Esophagus squamous epithelium (tissue), 5 donors: ENCODE measurements at places on chromosomes 7 and 10.

DNA sequence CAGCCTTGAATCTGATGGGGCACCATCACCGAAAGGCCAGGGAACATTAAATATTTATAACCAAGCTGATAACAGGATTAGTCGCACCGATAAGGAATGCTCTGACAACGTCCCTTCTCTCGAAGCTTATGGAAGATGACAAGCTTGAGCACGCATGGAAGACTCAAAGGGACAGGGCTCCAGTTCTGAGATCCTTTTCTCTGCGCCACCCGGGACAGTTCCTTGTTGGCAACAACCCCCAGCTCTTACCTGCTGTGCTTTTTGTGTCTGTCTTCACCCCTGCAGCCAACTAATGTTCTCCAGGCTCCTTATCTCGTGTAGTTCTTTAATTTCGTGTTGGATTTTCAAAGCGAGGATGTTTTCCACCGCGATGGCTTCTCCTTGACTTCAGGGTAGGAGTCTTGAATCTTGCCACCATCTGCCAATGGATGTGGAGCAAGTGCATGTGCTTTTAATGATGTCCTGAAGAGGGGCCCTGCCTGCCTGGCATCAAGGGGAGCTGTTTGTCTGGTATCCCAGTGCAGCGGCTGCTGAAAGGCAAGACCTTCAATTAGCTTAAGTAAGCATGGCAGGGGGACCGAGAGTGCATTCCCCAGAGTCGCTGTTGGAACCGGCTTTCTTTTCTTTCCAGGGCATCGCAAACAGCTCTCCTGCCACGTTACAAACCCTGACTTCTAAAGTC lies 354 bp upstream of the FERD3L start:
- no peak for DNase-seq
- no peak overlapping the region for H3K4me3 ChIP-seq
- H3K4me1 ChIP-seq, result peaks cover 17% of the 10 kb centered on the region
- no peak overlapping the region for H3K27ac ChIP-seq
- peaks cover 66% of the 10 kb centered on the region for H3K27me3 ChIP-seq

GRCh38 chr10:99769706-99770105 lies 12.7 kb upstream of the ABCC2 start:
- H3K27ac ChIP-seq, result no peak overlapping the region
- H3K4me1 ChIP-seq, result no peaks in the 10 kb centered on the region
- no peak for DNase-seq

DNA sequence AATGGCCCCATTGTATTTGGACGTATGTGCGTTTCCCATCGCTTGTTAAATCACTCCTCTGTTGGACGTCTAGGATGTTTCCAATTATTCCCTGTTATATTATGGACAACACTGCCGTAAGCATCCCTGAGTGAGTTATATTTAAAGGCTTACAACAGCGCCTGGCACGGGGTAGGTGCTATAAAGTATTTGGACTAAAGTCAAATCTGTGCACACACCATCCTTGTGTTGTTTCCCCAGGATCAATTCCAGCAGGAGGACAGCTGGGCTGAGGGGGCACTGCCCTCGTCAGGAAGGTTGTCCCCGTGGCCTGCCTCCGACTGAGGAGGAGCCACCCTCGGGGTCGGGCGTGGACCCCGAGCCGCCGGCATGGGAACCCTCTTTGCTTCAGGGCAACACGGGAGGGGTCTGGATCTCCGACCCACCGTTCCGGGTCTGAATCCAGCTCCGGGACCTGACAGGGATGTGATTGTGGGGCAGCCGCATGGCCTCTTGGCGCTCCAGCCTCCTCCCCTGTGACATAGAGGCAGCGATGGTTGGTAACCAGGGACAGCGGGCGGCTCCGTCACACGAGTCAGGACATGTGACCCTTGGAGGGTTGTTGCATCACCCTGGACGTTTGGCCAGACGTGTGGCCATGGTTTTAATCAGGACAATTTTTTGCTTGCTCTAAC lies 1.5 kb upstream of the JAKMIP3 start:
- no peaks in the 10 kb centered on the region for H3K36me3 ChIP-seq
- H3K27ac ChIP-seq, result no peak overlapping the region
- peaks cover 23% of the 10 kb centered on the region for H3K4me1 ChIP-seq
- H3K4me3 ChIP-seq, result no peak overlapping the region
- H3K27me3 ChIP-seq, result peaks cover 10% of the 10 kb centered on the region

- H3K27me3 ChIP-seq, result no peaks in the 10 kb centered on the region
- H3K27ac ChIP-seq, result no peak overlapping the region
- H3K4me1 ChIP-seq, result no peaks in the 10 kb centered on the region
- DNase-seq, result no peak
Measured at GRCh38 chr10:106957823-106958588, 206.5 kb downstream of the SORCS1 start.

DNA sequence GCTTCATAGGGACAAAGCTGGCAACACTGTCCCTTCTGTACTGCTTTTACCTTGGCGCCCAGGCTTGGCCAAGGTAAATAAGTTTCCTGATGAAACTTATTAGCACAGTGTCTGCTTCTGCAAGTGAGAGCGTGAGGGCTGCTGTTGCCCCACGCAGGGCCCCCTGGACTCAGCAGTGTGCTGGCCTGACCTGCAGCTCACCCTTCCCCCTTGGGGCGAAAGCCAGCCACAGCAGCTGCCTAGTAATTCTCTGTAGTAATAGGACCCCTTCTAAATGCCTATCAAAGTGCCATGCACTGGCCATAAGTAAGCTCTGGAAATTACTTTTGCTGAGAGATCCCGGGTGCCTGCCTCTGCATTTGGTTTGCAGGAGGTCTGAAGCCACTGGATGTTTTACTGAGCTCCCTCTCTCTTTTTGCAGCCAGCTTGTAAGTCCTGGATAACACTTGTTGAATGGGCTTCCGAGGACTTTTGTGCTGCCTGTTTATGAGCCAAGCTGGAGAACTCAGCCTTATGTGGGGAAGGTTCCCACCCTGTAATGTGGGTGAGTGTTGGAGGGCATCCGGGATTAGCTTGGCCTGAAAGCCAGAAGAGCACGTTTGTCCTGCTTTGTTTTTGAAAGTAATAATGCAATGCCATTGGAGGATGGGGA lies 293.9 kb downstream of the C7orf25 start:
- H3K4me1 ChIP-seq, result peaks cover 27% of the 10 kb centered on the region
- no peak overlapping the region for H3K4me3 ChIP-seq
- no peaks in the 10 kb centered on the region for H3K36me3 ChIP-seq
- no peak for DNase-seq
- H3K27me3 ChIP-seq, result no peaks in the 10 kb centered on the region
- no peak overlapping the region for H3K27ac ChIP-seq

DNA sequence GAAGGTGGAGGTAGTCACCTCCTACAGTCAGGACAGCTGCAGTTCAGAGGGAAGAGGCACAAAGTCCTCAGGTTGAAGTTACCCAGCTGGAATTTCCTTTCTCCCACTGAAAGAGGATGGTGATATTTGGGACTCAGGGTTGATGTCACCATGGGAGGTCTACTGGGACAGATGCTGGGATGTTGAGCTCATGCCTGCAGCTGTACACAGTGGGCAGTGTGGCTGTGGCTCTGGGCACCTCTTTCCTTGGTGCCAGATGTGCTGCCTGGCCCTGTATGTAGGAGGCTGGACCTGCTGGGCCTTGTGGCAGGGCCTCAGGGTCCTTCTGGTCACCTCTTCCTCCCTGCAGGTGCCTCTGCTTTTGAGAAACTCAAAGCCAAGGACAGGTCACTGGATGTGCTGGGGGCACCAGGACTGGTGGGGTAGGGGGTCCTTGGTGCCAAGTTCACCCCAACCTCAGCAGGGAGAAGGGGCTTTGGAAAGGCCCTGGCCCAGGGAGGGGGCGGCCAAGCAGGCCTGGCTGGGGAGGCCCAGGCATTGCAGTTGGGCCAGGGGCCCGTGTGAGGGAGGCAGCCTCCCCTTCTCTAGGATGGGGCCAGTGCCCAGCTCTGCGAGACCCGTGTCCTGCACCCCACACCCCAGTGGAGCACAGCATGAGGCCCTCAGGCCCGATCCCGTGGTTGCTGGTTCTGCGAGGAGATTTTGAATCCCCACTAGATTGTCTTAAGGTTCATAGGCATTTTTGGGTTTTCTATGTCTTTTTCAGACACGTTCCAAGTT lies 103.1 kb downstream of the BMS1 start:
- no peak for DNase-seq
- H3K27ac ChIP-seq, result no peak overlapping the region
- no peak overlapping the region for H3K4me3 ChIP-seq
- H3K4me1 ChIP-seq, result no peaks in the 10 kb centered on the region
- no peaks in the 10 kb centered on the region for H3K36me3 ChIP-seq

- no peak overlapping the region for H3K4me3 ChIP-seq
- no peak for DNase-seq
- no peaks in the 10 kb centered on the region for H3K27me3 ChIP-seq
- peaks cover 11% of the 10 kb centered on the region for H3K4me1 ChIP-seq
Measured at GRCh38 chr10:1107679-1108078, 51.5 kb downstream of the WDR37 start.

- no peak overlapping the region for H3K27ac ChIP-seq
- no peaks in the 10 kb centered on the region for H3K36me3 ChIP-seq
- no peaks in the 10 kb centered on the region for H3K27me3 ChIP-seq
- DNase-seq, result no peak
Measured at GRCh38 chr10:19488592-19489280, 327.5 kb upstream of the PLXDC2 start.

GRCh38 chr10:4214908-4215307 lies 429.9 kb upstream of the KLF6 start:
- no peaks in the 10 kb centered on the region for H3K27me3 ChIP-seq
- no peaks in the 10 kb centered on the region for H3K4me1 ChIP-seq
- no peaks in the 10 kb centered on the region for H3K36me3 ChIP-seq
- no peak overlapping the region for H3K4me3 ChIP-seq

DNA sequence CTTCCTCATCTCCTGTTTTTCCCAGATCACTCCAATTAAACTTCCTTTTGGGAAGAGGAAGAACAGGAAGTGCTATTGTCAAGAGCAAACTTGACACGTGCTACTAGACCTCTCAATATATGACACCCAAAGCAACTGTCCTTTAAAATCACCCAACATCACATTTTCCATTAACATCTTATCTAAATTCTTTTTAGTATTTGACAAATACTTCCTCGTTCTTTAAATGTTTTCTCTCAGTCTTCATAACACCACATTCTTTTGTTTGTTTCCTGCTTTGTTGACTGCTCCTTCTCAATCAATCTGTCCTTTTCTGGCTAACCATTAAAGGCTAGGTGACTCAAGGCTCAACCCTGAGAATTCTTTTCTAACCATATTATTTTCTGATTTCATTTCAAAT lies 7.1 kb upstream of the TFPI2 start:
- H3K27ac ChIP-seq, result no peak overlapping the region
- peaks cover 5% of the 10 kb centered on the region for H3K4me1 ChIP-seq
- DNase-seq, result no peak
- H3K4me3 ChIP-seq, result no peak overlapping the region
- H3K27me3 ChIP-seq, result no peaks in the 10 kb centered on the region
- H3K36me3 ChIP-seq, result no peaks in the 10 kb centered on the region

GRCh38 chr10:99858849-99859248 lies 76.4 kb downstream of the ABCC2 start:
- H3K27ac ChIP-seq, result no peak overlapping the region
- H3K4me3 ChIP-seq, result no peak overlapping the region
- H3K27me3 ChIP-seq, result no peaks in the 10 kb centered on the region
- DNase-seq, result no peak
- no peaks in the 10 kb centered on the region for H3K36me3 ChIP-seq

DNA sequence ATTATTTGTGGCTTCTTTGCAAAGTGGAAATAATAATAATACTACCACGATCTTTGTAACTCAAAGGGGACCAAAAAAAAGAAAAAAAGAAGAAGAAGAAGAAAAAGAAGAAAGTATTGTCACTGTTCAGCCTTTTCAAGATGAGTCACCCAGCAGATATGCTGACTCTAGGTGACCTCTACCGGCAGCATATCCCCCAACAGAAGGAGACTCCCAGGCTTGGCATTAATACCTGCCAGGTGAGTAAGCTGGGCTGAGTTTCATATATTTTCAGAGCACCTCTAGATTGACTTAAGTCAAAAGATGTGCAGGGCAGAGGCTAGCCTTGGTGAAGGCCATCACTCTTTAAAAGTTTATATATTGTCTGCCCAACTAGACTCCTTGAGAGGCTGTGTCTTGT lies 30.4 kb upstream of the GPR26 start:
- H3K27ac ChIP-seq, result no peak overlapping the region
- H3K27me3 ChIP-seq, result no peaks in the 10 kb centered on the region

GRCh38 chr10:75959912-75960311 lies 528.5 kb downstream of the LRMDA start:
- no peak for DNase-seq
- no peaks in the 10 kb centered on the region for H3K27me3 ChIP-seq
- H3K36me3 ChIP-seq, result no peaks in the 10 kb centered on the region
- no peaks in the 10 kb centered on the region for H3K4me1 ChIP-seq
- no peak overlapping the region for H3K27ac ChIP-seq

- H3K27ac ChIP-seq, result no peak overlapping the region
- H3K27me3 ChIP-seq, result peaks cover 6% of the 10 kb centered on the region
- no peak overlapping the region for H3K4me3 ChIP-seq
- no peaks in the 10 kb centered on the region for H3K4me1 ChIP-seq
- H3K36me3 ChIP-seq, result no peaks in the 10 kb centered on the region
Measured at GRCh38 chr10:116637830-116638229, 17.1 kb downstream of the PNLIPRP2 start.

DNA sequence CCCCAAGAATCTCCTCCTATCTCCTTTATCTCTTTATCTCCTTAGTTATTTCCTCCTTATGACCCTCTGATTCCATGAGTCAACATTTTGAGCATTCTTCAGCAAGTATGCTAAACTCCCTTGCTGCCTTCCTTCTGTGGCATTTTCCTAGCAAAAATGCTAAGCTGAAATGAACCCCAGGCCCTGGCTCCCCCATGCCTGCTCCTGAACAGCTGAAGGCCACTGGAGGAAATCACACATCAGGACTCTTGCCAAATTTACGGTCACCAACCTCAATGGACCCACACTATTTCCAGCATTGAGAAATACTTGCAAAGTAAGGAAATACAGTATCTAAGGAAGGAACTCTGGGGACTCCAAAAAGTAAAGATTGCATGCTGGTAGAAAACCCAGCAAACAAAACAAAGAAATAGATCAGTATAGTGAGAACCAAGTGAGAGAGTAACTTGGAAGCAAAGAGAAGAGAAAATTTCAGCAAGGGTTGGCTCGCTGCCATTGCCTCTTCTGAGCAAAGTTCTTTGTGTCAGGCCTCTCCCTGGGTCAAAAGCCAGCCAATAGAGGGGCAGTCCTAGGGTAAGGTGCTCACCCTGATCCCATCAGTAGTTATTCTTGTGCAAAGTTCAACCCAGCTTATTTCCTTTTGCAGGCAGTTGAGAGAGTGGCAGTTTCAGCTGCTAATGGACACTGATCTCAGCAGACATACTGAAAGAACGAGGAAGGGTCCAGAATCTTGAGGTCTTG lies 5.1 kb upstream of the PLEKHS1 start:
- no peaks in the 10 kb centered on the region for H3K27me3 ChIP-seq
- no peak for DNase-seq
- H3K4me1 ChIP-seq, result no peaks in the 10 kb centered on the region
- H3K36me3 ChIP-seq, result no peaks in the 10 kb centered on the region
- H3K4me3 ChIP-seq, result no peak overlapping the region

GRCh38 chr7:158450476-158451124 lies 137.0 kb downstream of the PTPRN2 start:
- H3K36me3 ChIP-seq, result no peaks in the 10 kb centered on the region
- no peak for DNase-seq
- H3K27ac ChIP-seq, result no peak overlapping the region

GRCh38 chr7:155269766-155270585 lies 27.7 kb upstream of the INSIG1 start:
- no peaks in the 10 kb centered on the region for H3K27me3 ChIP-seq
- DNase-seq, result no peak
- no peaks in the 10 kb centered on the region for H3K4me1 ChIP-seq
- H3K36me3 ChIP-seq, result no peaks in the 10 kb centered on the region
- H3K4me3 ChIP-seq, result no peak overlapping the region

GRCh38 chr7:130334274-130334673 lies 10.3 kb upstream of the CPA5 start:
- DNase-seq, result no peak
- no peaks in the 10 kb centered on the region for H3K36me3 ChIP-seq
- no peak overlapping the region for H3K27ac ChIP-seq
- no peaks in the 10 kb centered on the region for H3K4me1 ChIP-seq

- peaks cover 88% of the 10 kb centered on the region for H3K36me3 ChIP-seq
- no peaks in the 10 kb centered on the region for H3K27me3 ChIP-seq
- H3K4me1 ChIP-seq, result peaks cover 43% of the 10 kb centered on the region
Measured at GRCh38 chr10:128063736-128064107, 62.5 kb downstream of the MKI67 start.
